ENCODE measurements at places on chromosomes 7 and 10.

DNA sequence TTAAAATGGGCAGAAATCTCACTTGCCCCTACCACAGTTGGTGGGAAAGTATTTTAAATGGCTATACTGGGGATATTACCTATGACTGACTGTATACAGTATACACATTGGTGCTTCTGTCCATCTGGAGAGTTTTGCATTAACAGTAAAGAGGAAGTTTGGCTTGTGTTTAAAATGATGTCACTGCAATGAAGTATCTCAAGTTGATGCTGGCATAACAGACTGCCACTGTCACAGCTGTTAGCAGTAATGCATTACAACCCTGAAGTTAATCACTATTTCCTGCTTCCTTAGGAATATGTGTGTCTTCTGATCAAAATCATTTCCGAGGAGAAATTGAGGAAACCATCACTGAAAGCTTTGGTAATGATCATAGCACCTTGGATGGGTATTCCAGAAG lies 1.9 kb downstream of the DKK1 start:
- no peak for DNase-seq

GRCh38 chr10:110409926-110410325 lies 87.8 kb upstream of the DUSP5 start:
- no peak for DNase-seq

DNA sequence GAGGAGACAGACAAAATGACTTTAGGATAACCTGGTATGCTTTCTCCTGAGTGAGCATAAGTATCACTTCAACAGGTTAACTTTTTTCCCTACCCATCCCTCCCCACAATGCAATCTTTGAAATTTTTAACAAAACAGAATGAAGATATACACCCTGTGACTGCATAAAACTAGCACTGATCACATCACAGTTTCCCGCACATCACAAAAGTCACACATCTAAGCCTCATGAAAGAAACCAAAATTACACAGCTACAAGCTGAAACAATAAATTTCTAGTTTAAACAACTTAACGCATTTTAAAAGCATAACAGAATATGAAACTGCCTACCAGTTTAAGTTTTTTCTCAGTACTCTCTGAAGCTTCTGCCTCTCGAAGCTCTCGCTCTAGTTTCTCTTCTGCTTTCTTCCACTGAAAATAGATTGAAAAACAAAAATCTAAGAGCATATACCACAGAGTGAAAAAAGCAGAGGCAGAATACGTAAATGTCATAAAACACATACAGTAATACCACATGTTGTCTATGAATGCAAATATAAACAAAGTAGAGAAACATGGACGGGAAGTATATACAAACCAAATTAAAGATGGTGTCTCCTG lies 18.1 kb downstream of the NOC3L start:
- DNase-seq: no peak

GRCh38 chr10:79376078-79376628 lies 28.9 kb downstream of the PPIF start:
- peak; percentile 14 for DNase-seq

DNA sequence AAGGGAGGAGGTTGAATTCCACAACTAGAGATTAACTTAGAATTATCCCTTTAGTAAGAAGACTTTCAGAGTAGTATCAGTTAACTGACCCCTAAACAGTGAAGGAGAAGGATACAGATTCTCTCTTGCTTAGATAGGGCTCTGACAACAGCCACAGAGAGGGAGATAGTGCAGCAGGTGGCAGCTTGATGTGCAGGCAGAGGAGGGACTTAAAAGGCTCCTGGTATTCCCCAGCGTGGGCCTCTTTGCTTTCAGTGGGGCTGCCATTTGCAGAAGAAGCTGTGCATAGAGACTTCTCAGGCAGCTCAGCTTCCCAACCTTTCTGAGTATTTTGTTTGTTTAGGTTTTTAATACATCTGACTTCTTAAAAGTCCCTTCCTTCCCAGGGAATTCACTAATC lies 16.0 kb downstream of the FZD1 start:
- peak; percentile 34 for DNase-seq

- no peak for DNase-seq
Observed at GRCh38 chr7:84236398-84236797, 41.8 kb upstream of the SEMA3A start.

DNA sequence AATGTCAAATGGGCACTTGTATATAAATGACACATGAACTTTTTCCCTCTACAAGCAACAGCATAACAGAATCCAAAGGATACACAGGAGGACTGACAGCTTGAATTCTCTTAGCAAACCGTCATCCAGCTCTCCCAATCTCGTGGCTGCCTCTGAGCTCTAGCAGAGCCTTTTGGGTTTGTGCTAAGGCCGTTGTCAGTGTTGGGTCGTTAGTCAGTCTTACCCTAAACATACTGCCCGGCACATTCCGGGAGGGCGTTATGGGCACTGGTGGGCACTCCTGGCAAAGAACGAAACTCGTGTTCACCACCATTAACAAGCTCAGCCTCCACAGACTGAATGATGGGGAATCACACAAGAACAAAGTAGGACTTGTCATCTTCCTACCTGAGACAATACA lies 19.6 kb upstream of the ENO4 start:
- DNase-seq: no peak

DNA sequence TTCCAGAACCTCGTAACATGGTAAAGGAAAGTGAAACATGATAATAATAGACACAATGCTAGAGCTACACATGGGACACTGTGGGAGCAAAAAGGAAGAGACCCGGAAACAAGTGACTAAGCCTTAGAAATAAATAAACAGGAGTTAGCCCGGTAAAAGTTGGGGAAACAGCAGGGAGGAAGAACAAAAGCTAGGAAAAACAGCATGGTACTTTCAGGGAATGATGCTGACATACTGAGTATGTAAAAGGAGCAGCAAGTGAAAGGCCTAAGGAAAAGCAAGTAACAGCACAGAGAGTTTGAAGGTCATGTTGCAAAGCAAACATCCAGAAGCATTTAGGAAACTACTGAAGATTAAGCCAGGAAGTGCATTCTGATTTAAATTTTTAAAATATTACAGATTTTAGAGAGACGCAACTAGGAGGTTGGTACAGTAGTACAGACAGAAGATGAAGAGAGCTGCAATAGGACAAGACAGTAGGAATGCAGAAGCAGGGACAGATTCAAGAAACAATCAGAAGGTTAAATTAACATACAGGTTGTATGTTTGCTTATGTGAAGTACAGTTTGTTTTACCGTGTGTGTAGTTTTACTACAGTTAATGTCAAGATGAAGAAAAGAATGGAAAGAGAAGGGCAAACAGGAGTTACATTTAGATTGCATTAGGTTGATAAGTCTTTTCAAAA lies 63.7 kb downstream of the ARHGAP12 start:
- DNase-seq: no peak

DNA sequence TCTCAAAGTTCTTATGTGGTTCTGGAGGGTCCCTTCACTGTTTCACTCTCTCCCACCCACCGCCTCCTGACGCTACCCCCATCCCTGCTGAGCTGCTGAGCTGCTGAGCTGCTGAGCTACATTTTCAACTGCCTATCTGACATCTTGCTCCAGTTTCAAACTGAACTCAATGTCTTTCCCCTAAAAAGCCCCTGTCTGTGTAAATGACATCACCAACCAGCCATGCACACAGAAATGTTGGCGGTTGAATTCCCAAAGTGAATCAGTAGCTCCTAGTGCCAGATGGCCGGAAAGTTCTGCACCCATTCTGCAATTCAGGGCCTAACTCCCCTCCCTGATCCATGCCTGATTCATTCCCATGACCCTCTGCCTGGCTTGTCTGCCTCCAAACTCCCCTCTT lies 71.2 kb downstream of the WNT2 start:
- no peak for DNase-seq

- DNase-seq: peak; percentile 78
Observed at GRCh38 chr7:157688533-157689268, 351.9 kb downstream of the DNAJB6 start.

DNA sequence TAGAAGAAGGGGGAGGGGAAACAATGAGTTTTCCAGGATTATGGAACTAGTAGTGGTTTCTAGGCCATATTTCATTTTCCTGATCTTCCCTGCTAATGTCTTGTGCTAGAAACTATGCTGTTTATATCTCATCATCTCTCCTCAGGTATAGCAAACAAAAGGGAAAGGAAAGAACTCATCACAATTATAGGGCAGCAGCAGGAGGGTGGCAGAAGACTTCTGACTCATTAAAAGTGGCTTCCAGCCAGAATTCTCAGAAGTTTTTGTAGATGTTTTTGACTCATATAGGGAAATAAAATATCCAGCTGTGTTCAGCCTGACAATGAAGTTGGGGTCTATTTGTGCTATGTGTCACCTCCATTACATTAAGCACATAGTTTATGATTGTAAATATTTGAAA lies 6.5 kb downstream of the AHR start:
- no peak for DNase-seq

DNA sequence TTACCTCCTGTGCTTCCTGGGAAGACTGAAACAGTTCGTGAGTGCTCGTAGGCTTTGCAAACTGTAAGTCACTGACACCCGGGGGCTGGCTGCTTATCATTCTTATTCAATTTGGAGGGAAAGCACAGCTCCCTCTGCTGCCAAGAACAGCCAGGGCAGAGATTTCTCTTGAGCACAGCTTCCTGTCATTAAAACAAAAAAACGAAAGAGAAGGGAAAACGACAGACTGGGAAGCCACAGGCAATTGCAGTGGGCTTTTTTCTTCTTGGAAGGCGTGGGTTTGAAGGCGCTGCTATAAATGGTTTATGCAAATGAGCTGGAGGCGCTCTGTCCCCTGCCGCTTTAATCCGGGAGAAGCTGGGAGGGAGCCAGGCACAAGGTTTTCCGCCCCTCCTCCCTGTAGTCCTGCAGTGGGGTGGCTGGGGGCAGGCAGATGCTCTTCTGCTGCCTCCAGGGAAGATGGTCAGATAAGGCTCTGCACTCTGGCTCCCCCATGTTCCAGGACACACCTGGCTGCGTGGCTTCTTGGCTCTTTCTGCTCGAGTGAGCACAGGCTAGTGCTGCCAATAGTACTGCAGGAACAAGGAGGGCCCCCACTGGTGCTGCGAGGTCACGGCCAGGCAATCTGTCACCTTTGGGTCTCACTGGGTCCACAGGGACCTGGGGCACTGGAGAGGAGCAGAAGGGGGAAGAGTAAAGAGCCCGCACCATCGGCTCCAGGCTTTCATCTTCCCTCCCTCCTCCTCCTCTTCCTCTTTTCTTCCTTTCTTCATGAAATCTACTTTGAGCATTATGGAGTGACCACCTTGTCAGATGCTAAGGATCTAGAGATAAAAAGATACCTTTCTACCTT lies 49.5 kb downstream of the NEURL1 start:
- DNase-seq: peak; percentile 67

DNA sequence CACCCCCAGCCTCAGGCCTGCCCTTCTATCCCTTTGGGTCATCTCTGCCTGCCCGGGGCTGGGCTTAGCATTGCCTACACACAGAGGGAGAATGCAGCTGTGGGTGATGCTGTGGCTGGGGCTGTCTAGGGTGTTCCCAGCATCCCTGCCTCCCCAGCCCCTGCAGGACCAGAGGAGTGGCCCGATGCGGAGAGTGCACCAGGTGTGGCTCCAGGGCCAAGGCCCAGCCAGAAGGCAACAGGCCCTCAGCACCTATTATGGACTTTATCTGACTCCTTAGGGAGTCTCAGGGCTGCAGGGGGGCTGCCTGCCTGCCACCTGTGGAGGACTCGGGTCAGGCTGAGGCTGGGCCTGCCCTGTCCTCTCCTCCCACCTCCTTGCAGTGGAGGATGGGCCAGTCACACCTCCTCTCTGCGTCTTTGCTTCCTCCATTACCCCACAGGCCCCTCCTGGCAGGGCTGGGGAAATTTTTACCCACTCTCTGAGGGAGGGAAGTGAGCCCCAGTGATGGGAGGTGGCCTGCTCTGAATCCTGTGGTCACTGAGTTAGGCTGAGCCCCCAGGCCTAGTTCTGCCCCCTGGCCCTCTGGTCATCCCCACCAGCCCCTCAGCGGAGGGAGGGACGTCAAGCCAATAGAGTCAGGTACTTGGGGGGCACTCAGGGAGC lies 92.9 kb upstream of the PCBD1 start:
- no peak for DNase-seq

- DNase-seq: no peak
Observed at GRCh38 chr10:5951167-5951711, 26.1 kb downstream of the IL15RA start.

DNA sequence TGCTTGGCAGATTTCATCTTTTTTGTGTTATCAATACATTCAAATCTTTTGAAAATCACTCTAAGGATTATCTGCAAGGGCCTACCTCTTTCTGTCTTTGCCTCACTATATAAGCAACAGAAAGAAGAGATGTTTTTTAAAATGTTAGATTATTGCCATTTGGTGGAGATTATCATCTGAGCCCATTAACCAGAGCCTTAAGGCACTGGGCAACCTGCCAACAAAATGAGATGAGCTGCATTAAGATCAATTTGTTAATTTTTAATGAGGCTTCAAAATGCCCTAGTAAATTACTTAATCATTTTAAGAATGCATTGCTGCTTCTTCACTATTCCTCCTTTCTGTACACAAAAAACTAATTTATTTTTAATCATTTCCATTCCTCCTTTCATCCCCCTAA lies 314.1 kb downstream of the SNX13 start:
- DNase-seq: no peak

GRCh38 chr10:99233689-99234037 lies 2.0 kb downstream of the HPSE2 start:
- no peak for DNase-seq

DNA sequence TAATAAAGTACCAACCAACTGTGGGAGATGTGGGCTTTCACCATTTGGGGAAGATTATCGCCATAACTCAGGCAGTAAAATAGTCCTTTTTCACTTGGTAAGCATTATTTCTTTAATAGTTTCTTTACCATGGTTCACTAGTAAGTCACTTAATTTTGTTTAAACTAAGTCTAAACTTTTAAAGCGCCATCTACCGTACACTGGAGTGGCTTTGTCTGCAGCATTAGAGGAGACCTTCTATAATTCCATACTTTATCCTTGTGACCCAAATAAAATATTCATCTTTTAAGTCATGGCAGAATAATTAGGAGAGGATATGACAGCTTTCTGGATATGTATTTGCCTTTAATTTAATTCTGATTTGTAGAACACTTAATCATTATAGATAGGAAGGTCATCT lies 468.0 kb downstream of the MAGI2 start:
- no peak for DNase-seq

All from H9 (cell line).